ENCODE measurements at places on chromosomes 3 and 15.

DNA sequence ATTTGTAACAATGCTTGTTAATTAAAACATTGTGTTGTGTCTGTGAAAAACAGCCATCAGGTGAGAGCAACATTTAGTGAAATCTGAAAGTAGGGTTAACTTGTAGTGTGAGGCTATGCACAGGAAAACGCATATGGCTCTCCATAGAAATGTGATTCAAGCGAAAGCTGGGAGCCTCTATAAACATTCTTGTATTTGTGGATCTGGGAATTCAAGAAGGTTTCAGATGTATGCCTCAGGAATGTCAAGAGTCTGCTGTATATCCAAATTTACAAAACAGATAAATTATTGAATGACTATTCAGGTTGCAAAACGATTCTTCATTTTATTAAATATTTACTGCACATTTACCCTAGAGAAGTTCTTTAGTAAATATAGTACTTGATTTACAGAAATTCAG, 166.0 kb downstream of the THSD4 start:
- DNase-seq = no peak

DNA sequence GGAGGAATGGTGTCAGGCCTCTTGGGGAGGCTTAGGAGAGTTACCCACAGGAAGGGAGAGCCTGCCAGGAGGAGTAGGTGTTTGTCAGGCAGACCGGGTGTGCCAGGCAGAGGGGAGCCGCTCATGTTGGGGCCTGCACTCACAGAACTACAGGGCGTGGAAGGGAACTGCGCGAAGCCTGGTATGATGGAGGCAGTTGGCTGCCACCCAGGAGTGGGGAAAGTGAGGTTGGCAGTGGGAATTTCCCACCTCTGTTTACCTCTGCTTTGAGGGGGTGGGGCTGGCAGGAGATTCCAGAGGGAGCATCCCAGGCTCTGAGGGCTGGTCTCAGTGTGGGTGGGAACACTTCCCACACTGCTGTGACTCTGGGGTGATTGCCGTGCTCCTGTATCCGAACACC, 99.9 kb downstream of the SLCO3A1 start:
- no peak for DNase-seq

DNA sequence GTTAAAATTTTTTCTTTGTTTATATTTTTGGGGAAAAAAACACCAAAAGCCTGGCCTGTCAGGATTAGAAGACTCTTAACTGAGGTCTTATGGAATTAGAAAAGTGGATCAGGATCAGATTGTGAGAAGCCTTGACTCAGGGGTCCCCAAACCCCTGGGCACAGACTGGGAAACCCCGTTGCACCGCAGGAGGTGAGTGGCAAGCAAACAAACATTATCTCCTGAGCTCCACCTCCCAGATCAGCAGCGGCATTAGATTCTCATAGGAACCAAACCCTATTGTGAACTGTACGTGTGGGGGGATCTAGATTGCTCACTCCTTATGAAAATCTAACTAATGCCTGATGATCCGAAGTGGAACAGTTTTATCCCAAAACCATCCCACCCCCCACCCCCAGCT, 117.2 kb downstream of the TCF12 start:
- DNase-seq = no peak

GRCh38 chr3:11565492-11565891, 78.2 kb downstream of the VGLL4 start:
- DNase-seq = no peak

DNA sequence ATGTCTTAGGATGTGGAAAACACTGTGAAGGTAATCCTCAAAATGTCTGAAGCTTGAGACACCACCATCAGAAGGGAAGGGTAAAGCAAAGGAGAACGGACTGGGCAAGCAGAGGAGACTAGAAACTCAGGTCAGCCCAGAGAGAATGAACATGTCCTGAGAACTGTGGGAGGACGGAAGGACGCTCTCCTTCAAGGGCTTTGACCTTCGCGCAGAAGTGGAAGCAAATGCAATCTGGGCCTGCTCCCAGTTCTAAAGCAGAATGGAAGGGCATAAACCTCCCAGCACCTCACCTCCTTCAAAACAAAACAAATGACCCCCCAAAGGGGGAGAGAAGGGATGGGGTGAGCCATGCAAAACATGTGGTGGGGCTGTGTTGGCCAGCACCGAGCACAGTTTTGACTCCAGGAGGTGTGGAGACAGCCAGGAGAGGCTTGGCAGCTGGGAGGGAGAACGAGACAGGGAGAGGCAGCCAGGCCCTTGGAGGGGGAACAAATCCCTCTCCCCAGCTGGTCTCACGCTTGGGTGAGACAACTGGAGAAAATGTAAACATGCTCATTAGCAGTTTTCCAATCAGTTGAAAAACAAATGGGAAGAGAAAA, 222.4 kb upstream of the WNT5A start:
- no peak for DNase-seq

DNA sequence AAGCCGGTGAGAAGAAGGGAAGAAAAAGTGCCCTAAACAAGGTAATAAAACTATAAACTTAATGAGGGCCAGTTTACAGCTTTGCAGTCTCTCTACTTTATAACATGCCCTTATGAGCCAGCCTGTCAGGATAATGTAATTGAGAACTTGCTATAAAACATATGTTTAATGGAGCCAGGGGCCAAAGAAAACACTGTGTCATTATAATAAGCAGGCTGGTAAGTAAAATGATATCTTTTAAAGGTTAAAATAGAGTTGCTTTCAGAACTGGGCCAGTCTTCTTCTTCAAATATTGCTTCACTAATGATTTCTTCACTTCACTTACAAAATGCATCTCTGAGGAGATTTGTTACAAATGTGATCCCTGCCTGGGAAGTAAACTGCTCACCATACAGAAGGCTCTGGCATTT, 192.5 kb downstream of the SHOX2 start:
- no peak for DNase-seq

GRCh38 chr3:71251156-71251775, 332.3 kb downstream of the FOXP1 start:
- DNase-seq = no peak

DNA sequence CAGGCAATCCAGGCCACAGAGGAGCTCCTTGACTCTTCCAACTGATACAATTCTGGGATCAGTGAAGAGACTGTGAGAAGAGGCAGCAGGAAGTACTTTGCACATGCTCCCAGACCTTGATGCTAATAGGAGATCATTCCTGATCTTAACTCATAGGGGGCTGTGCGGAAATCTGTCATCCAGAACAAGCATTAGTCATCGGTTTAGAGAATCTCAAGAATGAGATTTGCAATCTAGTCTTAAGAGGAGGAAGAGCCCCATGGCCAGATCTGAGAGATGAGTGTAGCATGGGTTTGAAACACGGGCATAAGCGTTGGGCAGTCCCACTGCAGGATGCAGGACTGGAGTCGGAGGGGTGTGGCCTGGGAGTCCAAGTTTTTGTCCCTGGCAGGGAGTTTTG, 1081.1 kb downstream of the NAALADL2 start:
- no peak for DNase-seq

DNA sequence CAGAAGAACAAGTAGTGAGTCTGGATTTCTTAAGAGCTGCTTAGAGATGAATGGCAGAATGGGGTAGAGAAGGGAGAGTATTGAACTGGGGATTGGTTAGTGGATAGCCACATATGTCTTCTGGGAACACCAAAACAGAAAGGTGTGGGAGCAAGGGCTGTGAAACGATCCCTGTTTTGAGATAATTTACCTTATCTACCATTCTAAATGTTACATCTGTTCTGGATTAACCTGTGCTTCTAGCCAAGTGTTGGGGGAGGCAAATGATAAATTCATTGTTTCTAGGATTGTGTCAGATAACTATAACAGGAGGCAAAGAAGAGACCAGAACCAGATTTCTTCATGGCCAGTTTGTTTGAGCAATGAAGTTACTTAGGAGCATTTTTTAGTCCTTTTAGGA, 8.4 kb downstream of the NR1D2 start:
- DNase-seq = no peak

GRCh38 chr15:36844534-36844998, 255.8 kb downstream of the MEIS2 start:
- DNase-seq = no peak

- no peak for DNase-seq
Measured at GRCh38 chr3:102206511-102207031, 228.2 kb upstream of the ZPLD1 start.

- no peak for DNase-seq
Measured at GRCh38 chr3:157785102-157785826, 282.0 kb upstream of the VEPH1 start.

DNA sequence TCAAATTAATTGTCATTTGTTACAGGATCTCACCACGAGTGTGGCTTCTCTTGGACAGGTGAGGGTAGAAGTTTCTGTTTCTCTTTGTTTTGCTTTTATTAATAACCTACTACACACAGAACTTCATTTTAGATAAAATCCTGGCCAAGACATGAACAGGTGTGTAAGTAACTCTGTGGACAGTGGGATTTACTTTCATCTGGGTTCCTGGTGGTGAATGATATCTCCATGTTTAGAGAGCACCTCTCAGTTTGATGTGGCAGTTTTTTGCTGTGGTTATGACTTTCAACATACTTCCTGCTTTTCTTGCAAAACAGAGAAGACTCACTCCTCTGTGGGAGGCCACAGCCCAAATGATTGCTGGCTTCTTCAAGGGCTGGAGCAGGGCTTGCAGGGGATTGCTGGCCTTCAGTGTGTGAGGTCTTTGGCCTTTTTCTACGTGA, 71.1 kb upstream of the XCR1 start:
- DNase-seq = no peak

GRCh38 chr3:144235489-144235888, 263.9 kb downstream of the DIPK2A start:
- DNase-seq = no peak

- no peak for DNase-seq
Measured at GRCh38 chr15:74320352-74321247, 46.8 kb downstream of the CYP11A1 start.

- no peak for DNase-seq
Measured at GRCh38 chr3:133330522-133330921, 69.3 kb upstream of the BFSP2 start.

DNA sequence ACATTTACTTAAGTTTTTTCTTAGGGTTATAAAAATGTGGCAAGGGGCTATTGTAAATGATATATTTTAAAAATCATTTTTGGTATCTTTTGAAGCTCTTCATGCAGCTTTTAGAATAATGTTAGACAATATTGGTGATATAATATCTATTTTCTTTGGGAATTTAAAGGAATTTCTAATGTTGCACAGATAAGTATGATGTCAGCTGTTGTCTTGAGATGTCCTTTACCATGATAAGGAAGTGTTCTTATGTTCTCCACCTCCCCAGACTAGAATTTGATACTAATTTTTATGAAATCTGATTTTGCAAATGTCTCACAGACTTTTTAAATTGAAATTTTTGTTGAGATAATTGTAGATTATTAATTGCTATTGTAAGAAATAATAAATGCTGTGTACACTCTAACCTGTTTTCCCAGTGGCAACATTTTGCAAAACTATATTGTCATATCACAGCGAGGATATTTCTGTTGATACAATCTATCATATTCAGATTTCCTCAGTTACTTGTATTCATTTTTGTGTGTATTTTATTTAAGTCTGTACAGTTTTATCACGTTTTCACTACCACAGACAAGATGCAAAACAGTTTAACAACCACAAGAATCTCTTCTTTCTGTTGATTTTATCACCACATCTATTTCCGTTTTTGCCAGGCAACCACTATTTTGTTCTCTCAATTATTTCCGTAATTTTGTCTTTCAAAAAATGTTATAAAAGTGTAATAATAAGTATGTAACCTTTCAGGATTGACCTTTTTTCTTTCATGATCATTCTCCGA, 55.4 kb downstream of the SPRED1 start:
- DNase-seq = no peak

- no peak for DNase-seq
Measured at GRCh38 chr3:116069024-116069423, 376.3 kb downstream of the LSAMP start.

- no peak for DNase-seq
Measured at GRCh38 chr3:10762611-10763247, 53.3 kb upstream of the SLC6A11 start.

GRCh38 chr15:31216215-31216911, 110.3 kb upstream of the KLF13 start:
- DNase-seq = peak; percentile 22

GRCh38 chr3:187958432-187959003, 195.4 kb upstream of the LPP start:
- no peak for DNase-seq

DNA sequence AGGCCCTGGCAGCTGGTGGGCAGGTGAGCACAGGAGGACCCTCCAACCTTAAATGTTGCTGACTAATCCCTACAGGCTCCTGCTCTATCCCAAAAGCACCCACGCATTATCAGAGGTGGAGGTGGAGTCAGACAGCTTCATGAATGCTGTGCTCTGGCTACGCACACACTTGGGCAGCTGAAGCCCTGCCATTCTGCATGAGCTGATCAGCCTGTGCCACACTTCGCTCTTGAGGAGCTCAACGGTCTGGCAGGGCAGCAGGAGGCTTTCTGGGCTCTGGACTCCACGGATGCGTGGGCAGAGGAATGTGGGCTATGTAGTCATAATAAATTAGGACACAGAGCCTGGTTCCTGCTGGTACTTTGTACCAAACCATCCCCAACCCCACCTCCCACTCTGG, 6.1 kb downstream of the MST1 start:
- DNase-seq = no peak

DNA sequence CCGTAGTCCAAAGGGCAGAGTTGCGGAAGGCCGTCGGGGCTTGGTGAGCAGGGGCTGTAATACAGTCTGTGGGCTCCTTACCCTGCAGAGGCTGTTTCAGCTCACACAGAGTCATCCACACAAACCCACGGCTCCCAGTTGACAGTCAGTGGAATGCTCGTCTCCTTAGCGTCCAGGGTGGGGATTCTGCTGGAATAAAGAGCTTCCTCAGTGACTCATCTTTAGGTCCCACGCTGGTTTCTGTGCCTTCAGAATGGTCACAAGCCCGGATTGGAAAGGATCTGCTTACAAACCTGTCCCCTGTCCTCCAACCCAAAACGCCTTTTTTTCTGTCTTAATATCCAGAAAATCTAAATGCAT, 201.3 kb upstream of the TPM1 start:
- no peak for DNase-seq

DNA sequence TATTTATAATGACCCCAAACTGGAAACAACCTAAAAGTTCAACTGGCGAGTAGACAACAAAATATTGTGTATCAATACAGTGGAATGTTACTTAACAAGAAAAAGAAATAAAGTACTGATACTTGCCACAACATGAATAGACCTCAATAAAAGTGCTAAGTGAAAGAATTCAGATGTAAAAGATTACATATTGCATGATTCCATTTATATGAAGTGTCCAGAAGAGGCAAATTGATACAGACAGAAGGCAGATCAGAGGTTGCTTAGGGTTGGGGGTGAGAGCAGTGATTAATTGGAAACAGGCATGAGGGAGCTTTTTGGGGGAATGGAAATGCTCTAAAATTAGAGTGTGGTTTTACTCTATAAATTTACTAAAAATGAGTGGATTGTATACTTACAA, 183.3 kb downstream of the SATB1 start:
- no peak for DNase-seq

GRCh38 chr3:18739099-18739433, 313.9 kb upstream of the SATB1 start:
- no peak for DNase-seq

GRCh38 chr3:66479532-66479947, 21.3 kb downstream of the LRIG1 start:
- no peak for DNase-seq
